ENCODE measurements at places on chromosomes 1 and 21.

DNA sequence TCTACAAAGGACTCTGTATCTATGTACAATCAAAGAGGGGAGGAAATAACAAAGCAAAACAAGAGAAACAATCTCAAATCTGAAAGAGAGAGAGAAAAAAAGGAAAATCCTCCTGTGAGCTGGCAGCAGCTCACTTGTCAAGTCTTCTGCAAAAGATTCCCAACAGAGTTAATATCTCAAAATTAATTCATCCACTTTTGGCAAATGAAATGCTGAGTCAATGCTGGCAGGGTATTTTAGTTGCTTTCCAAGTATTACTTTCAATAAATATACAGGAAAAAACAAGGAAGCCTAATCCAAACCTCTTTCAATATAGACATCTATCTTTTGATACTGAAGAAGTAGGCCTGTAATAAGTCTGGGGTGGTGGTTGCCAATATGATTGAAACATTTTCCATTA, 613.9 kb upstream of the NEGR1 start:
- DNase-seq, result no peak

- no peak for DNase-seq
Measured at GRCh38 chr1:3061566-3061965, 7.4 kb upstream of the PRDM16 start.

- no peak for DNase-seq
Measured at GRCh38 chr1:62922006-62922405, 138.1 kb downstream of the ATG4C start.

GRCh38 chr1:93200086-93200620, 19.6 kb downstream of the CCDC18 start:
- DNase-seq, result no peak

DNA sequence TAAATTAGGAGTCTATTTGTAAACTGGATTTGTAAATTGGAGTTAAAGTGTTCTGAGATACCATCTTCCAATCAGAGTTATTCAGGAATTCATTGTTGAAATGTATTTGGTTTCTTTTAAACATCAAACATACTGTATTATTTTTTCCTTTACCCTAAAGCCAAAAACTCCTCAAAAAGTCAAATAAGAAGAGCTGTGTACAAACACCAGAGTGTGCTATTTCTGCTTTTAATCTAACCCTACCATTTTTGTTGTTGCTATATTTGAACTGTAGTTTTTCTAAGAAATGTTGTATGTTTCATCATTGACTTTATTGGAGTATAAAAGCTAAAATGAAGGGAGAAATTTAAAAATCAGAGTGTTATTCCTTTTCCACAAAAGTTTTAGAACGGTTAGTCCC, 35.8 kb downstream of the SLC30A7 start:
- DNase-seq, result no peak

- no peak for DNase-seq
Measured at GRCh38 chr1:244056577-244056976, 5.5 kb downstream of the ZBTB18 start.

DNA sequence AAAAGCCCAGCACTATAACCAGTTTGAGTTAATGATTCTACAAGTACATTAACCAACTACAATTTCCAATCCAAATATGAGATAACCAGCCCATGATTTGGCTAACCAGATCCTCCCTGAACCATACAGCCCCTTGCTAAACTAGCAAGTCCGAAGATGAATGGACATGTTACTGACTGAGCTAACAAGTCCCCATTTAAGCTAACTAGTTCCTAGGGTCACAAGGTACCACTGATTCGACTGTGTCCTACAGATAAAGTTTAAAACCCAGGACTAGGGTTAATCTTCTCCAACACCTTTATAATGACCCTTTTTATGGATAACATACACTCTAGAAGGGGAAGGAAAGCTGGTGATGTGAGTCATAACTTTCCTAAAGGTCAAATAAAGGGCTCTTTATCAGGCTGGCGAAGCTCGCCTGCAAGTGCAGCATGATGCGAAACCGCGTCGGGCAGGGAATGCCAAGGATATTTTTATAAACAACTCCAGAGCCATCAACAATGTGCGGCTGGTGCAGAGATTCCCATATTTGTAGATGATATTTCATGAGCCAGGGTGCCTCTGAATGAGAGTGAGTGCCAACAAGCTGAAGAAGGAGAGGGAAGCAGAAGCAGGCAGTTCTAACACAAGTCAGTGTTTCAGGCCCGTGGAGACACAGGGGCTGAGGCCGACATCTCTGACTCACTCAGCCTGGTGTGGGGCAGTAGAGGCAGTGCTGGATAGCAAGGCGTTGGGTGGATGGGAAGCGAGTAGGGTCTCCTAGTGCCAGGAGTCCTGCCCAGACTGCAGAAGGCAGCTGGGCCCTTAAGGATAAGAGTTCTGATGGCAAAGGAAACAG, 75.6 kb upstream of the ROR1 start:
- DNase-seq, result no peak

DNA sequence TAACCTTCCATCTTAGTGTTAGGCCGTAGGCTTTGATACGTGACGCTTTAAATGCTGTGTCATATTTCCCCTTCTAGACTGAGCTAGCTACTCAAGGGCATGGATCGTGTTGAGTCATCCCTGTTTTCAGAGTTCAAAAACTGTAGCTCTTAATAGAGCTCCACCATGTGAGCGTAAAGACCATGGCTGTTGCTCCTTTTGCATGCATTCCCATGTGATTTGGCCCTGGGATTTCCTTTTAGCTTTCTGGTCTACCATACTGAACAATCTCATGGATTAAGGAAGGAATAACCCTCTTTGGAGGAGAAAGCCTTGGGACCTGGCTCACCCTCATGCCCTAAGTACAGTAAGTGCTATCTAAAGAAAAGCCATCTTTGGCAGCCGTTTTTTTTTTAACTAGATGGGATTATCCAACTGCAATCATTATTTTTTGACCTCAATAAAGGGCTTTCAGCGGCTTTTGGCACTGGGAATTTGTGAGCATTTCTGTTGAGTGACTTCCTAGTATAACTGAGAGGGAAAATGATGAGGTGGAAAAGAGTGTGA, 76.6 kb downstream of the PLPP3 start:
- DNase-seq, result peak; percentile 21

DNA sequence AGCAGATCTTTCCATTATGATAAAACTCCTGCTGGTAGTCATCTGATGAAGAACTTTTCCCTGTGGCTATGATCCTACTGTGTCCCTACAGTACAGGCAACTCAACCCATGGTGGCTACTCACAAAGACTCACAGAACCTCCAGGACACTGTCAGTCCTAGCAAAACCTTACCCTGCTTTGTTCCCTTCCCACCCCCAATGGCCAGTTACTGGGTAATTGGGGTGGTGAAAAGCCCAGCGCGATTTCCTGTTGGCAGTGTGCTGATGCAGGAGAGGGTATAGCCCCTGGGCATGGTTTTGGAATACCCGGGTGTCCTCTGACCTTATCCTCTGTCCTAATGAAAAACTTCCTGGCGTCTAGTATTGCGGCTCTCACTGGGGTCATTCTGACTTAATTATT, 533 bp upstream of the RGL1 start:
- DNase-seq, result no peak

DNA sequence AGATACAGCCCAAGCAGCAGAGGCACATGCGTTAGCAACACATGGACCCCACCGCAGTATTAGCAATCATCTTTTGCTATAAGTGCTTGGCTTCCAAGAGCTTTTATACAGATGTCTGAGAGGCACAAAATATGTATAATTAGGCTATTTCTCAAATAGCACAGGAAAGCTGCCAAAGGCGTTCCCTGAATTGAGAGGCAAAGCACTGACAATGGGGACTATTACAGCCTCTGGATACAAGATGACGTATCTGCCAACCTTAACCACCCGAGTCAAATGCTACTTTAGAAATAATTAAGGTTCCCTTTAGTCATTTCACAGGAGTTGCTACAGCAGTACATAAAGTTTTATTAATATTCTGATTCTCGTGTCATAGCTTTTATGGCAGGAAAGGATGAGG, 6.4 kb downstream of the STMN1 start:
- DNase-seq, result no peak

- DNase-seq, result no peak
Measured at GRCh38 chr1:95954585-95954984, 720.6 kb downstream of the RWDD3 start.

- peak; percentile 83 for DNase-seq
Measured at GRCh38 chr1:110235834-110236682, 25.9 kb downstream of the KCNC4 start.

DNA sequence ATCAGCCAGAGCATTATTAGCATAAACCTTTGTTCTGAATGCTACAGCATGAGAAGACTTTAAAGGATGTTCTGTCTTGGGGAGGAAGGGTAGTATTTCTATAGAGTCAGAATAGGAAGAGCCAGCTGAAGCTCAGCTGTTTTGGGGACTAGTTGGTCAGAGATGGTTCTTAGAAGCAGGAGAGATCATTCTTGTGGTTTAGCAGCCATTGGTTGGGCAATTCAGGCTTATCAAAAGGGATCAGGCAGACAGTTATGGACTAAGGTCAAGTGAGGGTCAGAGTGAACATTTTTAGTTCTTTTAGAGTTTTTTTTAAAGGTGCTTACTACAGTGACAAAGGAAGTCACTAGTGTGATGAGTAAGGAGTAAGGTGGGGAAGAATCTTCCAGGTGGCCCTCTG, 245.5 kb downstream of the RPS6KC1 start:
- DNase-seq, result peak; percentile 72

- DNase-seq, result no peak
Measured at GRCh38 chr1:174118751-174119150, 40.6 kb upstream of the RABGAP1L start.

GRCh38 chr1:24903560-24903954, 26.5 kb downstream of the RUNX3 start:
- DNase-seq, result no peak
